Mesothelial cell of epicardium (in vitro differentiated cells): ENCODE measurements at places on chromosomes 1 and 21.

GRCh38 chr21:38925923-38926322, 120.2 kb downstream of the ETS2 start:
- DNase-seq = no peak

DNA sequence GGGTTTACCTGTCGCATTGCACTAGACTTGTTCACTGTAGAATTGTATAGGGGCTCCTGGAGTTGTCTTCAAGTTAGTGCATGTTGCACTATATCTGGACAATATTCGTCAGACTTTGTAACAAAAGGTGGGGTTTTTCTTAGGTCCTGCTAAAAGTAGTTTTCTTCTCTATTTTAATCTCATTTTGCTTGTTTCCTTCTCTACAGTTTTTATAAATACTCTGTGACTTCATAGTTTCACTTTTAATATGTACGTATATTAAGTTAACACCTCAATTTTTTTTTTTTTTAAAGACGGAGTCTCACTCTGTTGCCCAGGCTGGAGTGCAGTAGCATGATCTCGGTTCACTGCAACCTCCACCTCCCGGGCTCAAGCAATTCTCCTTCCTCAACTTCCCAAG, 26.5 kb upstream of the MRPS6 start:
- DNase-seq = no peak

DNA sequence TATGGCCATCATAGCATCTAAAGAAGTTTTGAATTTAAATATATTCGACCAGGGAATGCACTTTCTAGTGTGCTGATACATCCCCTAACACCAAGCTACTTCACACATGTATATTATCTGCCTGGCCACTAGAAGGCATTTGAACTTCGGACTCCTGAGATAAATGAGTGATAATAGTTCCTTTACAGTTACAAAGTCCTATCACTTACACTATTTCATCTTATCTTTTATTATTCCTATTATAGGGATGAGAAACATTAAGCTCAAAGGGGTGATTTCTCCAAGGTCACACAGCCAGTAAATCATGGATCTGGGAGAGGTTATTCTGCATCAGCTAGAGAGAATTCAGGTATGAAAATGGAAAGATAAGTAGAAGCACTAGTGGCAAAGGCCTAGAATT, 40.3 kb downstream of the GPATCH2 start:
- no peak for DNase-seq

GRCh38 chr1:36982709-36983108, 51.6 kb downstream of the GRIK3 start:
- DNase-seq = no peak

DNA sequence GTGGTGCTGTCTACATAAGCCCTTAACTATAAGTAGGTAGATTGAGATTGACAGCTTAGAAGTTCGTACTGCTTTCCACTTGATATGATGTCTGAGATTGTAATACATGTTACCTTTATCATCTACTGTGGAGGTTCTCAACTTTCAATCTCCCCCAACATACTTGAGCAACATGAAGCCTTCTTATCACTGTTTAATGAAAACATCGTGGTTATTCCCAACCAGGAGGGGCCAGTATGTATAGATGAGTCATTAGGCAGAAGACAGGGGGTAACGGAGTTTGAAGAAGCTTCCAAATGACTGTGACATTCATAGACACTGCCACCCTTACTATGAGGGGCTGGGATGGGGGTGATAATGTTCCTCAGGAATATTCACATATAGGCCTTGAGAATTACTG, 36.0 kb downstream of the CENPF start:
- no peak for DNase-seq

GRCh38 chr1:54551891-54552290, 3.9 kb downstream of the ACOT11 start:
- DNase-seq = no peak

DNA sequence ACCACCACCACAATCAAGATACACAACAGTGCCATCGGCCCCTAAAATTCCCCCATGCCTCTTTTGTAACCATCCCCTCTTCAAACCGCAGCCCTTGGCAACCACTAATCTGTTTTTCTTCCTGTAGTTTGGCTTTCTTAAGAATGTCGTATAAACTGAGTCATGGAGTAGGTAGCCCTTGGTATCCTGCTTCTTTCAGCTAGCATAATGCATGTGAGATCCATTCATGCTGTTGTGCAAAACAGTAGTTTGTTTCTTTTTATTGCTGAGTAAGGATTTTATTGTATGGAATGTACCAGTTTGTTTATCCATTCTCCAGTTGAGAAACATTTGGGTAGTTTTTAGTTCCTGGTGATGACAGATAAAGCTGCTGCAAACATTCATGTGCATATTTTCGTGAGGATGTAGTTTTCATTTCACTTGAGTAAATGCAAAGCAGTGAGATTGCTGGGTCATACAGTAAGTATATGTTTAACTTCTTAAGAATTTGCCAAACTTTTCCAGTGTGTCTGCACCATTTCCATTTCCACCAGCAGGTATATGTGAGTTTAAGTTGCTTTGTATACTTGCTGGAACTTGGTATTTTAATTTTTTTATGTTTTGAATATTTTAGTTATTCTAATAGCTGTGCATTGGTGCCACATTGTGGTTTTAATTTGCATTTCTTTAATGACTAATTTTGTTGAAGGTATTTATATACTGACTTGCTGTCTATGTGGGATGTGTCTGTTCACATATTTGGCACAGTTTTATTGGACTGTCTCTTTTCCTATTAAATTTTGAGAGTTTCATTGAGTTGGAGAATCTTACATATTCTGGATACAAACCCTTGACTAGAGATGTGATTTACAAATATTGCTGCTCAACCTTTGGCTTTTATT, 148.4 kb upstream of the MAP1LC3C start:
- DNase-seq = no peak

GRCh38 chr1:94734963-94735901, 84.9 kb upstream of the SLC44A3 start:
- peak; percentile 35 for DNase-seq

GRCh38 chr1:59356627-59357026, 59.7 kb downstream of the FGGY start:
- DNase-seq = no peak

- DNase-seq = no peak
Measured at GRCh38 chr1:1050577-1051052, 23.5 kb downstream of the RNF223 start.

DNA sequence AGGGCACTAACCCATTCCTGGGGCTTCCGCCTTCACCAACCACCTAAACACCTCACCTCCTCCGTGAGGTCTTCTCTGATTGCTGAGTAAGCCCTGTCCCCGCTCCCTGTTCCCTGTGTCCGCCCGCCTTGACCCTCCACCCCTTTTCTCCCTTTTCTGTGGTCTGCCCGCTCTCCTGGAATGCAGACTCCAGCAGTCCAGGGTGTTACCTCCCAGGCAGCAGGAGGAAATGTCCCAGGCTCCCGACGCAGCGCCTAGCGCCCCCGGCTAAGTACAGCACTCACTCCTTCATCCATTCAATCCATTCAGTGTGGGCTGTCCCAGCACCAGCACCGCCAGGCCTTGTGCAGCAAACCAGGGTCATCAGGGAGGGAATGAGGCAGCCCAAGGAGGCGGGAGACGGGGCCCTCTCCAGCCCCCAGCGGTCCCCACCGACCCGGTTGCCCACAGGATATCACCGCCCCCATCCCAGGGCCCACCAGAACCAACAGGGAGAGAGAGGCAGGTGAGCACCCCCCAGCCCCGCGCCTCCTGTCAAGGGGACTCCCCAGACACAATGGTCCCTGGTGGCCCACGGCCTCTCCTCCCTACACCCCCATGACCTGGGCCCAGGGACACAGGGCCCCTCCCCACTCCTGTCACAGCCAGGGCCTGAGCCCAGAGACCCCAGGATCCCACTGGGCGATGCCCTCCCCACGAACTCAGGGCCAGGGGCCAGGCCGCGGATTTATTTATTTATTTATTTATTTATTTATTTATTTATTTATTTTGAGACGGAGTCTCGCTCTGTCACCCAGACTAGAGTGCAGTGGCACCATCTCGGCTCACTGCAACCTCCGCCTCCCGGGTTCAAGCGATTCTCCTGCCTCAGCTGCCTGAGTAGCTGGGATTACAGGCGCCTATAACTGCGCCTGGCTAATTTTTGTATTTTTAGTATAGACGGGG, 10.2 kb downstream of the TNFRSF14 start:
- no peak for DNase-seq

- DNase-seq = no peak
Measured at GRCh38 chr21:29343519-29343918, 44.8 kb downstream of the BACH1 start.

DNA sequence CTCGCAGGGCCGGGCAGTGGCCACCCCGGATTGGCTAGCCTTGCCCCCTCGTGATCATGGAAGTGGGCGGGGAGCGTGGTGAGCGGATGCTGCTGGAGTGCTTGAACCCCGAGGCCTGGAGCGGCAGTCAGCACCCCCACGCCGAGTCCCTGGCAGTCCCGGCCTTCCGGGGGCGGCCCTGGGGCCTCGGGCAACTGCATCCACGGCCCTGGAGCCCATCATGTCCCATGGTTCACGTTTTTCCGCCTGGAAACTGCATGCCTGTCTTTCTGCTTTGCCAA, 45.6 kb downstream of the CDC7 start:
- no peak for DNase-seq

- no peak for DNase-seq
Measured at GRCh38 chr1:55035904-55036303, 3.4 kb upstream of the PCSK9 start.

DNA sequence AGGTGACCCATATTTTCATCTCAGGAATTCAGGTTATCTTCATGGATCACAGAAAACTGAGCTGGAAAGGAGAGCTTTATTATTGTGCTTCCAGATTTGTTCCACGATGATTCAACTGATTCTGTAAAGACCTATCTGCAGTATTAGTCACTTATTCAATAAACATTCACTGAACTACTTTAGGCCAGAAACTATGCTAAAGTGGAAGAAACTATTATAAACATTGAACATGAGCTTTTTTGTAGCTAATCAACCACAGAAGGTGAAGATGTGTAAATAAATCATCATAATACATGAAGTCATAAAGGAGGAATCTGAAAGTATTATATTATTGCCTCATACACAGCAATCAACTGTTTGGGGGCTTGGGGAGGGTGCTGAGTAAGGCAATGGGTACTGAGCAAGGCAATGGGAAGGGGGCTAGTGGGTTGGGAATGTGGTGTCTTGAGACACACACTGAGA, 30.6 kb upstream of the EXO1 start:
- DNase-seq = no peak

DNA sequence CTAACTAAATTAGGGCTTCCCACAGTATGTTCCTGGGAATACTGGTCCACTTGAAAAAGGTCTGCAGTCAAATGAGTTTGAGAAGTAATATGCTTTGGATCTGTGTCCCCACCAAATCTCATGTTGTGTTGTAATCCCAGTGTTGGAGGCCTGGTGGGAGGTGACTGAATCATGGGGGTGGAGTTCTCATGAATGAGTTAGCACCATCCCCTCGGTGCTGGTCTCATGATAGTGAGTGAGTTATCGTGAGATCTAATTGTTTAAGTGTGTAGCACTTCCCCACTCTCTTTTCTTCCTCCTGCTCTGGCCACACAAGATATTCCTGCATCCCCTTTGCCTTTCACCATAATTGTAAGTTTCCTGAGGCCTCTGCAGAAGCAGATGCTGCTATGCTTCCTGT, 16.9 kb upstream of the DMRTB1 start:
- DNase-seq = no peak

DNA sequence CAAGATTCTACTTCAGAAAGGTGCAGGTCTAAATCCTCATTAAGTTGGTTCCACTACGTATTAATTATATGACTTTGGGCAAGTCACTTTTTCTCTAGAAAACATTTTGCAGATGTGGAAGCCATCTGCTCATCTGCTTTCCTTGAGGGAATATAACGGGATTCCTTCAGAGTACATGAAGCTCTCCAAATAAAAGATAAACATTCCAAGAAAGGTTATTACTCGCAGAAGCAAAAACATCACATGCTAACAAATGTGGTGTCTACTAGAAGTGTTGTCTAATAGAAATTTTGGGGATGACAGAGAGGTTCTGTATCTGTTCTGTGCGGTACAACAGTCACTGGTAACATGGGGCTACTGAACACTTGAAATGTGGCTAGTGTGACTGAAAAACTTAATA, 60.2 kb downstream of the NIBAN1 start:
- DNase-seq = no peak

DNA sequence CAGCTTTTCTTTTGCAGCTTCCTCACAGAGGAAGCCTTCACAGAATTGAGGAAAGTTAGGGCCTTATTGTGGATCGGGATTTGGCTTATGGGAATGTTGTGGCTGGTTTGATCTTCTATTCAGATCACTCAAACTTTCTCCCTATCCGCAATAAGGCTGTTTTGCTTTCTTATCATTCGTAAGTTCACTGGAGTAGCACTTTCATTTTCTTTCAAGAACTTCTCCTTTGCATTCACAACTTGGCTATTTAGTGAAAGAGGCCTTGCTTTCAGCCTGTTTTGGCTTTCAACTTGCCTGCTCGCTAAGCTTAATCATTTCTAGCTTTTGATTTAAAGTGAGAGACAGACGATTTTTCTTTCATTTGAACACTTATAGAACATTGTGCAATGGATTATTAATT, 181.9 kb upstream of the B3GALT2 start:
- DNase-seq = no peak

DNA sequence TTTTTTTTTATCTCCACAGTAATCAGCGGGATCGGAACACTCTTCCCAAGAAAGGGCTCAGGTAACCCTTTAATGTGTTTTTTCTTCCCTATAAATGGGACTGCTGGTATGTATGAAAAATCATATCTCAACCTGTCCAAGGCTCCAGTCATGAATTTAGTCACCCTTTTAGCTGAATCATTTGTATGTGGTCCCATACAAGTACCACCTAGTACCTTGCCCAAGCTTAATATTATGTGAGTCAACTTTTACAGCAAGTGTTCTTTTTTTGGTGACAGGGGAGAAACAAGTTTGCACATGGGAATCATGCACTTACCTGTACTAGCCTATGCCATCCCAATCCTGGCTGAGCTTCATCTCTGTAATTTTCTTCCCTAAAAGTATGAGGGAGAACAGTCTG, 43.7 kb upstream of the IPO9 start:
- no peak for DNase-seq

GRCh38 chr1:209318181-209319056, 265.1 kb upstream of the CAMK1G start:
- DNase-seq = no peak

- no peak for DNase-seq
Measured at GRCh38 chr21:21002153-21002552, 3.9 kb downstream of the NCAM2 start.

DNA sequence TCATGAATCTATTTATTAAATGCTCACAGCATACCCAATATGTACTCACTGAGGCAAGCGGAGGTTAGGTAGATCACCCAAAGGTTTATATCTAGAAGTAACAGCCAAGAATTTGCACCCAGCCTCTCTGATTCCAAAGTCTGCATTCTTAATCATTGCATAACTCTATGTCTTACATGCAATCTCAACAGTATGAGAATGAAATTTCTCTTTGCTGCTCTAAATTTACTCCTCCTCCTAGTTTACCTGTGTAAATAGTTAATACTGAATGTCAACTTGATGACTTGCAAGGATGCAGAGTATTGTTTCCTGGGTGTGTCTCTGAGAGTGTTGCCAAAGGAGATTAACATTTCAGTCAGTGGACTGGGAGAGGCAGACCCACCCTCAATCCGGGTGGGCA, 840.6 kb downstream of the BRINP3 start:
- DNase-seq = no peak

GRCh38 chr1:103107741-103108375, 464 bp downstream of the COL11A1 start:
- no peak for DNase-seq

GRCh38 chr1:50970509-50970887, 453 bp downstream of the CDKN2C start:
- DNase-seq = no peak

- DNase-seq = no peak
Measured at GRCh38 chr1:234958706-234959657, 169.7 kb downstream of the TOMM20 start.

- no peak for DNase-seq
Measured at GRCh38 chr1:149986486-149987296, 23.8 kb downstream of the OTUD7B start.
